ENCODE measurements at places on chromosomes 2 and 18.

DNA sequence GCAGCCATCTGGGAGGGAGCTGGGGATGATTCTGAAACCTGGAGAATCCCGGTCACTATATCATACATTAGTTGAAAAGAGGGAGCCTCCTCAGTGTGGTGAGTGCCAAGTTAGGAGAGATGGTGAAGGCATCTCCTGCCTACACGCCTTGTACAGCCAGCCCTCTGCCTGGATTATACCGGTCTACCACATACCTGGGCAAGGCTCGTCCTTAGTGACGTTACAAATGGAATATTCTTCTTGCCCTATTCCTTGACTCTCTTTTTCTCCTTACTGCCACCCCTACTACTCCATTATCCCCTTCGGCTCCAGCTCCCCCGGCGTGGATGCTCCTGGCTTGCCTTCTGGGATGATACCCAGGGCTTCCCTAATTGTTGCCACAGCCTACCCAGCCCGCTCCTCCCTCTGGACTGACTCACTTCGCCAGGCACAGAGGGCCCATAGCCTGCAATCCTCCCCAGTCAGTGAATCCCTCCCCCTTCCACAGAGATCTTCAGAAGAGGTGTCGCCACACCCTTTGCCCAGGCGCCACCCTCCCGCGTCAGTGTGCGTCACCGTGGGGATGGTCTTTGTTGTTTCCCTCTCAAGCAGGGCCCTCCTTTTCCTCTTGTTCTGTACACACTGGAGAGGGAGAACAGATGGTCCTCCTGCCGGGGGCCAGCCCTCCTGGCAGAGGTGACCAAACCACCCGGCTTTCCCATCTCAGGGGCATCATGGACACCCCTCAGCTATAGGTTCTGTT is 115.2 kb upstream of the EPAS1 start:
- no peak for DNase-seq

GRCh38 chr2:46187112-46187618 is 110.0 kb upstream of the EPAS1 start:
- no peak for DNase-seq

DNA sequence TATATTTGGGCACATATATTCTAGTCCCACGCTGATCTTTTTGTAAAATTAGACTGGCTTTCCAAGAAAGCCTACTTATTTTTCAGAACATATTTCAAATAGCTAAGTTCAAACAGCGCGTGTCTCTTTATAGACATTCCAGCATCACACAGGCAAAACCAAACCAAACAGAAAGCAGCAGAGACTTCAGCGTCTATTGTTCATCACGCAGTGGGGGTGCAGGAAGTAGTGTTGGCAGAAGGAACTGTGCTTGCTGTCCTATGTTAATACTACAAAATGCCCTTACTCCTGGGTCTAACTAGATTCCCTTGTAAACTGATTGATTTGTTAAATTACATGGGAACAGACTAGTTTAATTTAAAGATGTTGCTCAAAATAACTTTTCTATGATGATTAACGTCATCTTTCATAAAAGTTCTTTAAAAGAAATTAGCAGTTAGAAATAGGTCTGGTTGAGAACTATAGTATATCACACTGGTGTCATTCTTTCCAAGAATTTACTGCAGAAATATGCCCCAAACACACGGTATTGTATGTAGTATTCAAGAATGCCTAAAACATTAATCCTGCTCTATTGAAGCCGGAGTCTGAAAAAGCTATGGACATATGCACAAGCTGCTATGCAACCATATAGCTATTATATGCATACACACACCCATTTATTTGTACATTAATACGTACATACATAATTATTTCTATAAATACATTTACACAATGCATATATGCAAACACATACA is 436.3 kb downstream of the CBLN2 start:
- peak; percentile 58 for DNase-seq

DNA sequence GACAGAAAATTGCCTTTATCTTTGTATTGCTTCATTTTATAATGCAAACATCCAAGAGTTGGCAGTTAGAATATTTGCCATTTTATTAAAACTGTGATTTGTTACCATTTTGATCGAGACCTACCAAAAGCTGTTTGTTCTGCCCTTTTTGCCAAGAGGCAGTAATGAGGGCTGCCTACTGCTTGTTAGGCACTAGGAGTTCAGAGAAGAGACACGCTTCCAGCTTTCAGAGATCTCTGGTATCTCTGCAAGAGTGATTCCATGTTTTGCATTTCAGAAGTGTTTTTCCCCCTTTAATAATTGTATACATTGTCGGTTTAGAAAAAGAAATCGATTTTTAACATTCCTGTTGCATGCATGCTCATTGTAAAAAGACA is 628 bp downstream of the MRPL30 start:
- no peak for DNase-seq

- peak; percentile 65 for DNase-seq
These were observed 3.0 kb downstream of the CNNM4 start for GRCh38 chr2:96763511-96764252.

- no peak for DNase-seq
These were observed 912 bp upstream of the FBXO11 start for GRCh38 chr2:47907039-47907781.

DNA sequence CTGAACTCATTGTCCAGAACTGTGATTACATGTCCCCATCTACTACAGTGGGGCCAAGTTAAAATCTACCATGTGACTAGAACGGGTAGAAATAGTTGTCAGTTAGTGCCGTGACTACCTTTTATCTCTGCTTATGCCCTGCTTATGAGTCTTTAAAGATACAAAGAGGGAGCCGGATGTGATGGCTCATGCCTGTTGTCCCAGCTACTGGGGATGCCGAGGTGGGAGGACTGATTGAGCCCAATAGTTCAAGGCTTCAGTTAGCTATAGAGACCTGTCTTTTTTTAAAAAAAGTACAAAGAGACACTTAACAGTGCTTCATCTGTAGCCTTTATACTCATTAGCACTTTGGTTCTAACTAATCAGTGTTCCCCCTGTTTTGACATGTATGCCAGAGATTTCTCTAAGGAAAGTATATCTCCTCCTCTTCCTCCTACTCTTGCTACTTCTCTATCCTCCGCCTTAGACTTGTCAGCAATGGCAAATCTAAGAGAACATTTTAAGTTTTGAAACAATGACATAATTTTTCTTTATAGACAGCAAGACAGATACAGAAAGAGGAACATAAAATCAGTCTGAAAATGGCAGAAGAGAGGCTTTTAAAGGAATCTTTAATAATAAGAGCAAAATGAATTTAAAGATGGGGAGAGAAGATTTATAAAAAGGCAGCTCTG is 45.0 kb downstream of the NBEAL1 start:
- DNase-seq: no peak

- DNase-seq: peak; percentile 63
These were observed 74.9 kb upstream of the KLHL14 start for GRCh38 chr18:32847691-32848090.

DNA sequence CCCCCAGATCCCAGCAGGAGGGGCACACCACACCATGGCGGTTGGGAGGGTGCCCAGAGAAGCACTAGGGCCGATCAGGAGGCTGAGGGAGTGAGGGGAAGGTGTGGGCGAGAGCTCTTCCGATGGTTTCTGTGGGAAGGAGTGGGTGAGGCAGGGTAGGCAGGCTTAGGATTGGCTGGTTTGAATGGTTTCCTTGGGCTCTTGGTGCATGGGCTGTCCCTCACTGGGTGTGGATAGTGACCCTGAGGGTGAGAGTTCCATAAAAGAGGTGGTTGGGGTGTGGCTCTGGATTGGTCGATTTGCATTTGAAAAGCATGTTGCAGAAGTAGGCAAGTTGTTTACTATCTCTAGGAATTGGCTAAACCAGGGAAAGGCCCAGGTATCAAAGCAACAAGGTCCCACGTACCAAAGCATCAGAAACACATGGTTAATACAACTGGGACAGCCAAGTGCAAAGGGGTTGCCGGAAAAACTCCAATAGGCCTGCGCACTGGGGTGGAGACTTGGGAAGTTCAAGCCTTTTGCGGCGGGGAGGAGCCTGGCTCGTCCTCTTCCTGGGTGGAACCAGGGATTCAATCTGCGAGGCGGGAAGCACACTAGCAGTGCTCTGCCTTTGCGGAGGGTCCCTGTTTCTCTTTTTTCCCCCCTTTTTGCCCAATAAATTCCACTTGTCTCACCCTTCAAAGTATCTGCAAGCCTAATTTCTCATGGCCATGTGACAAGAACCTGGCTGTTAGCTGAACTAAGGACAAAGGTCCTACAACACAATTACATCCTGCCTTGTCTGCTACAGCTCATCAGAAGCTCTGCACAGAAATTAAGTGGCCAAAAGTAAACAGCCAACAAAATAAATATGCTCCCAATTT is 43.2 kb downstream of the IL1R2 start:
- no peak for DNase-seq

GRCh38 chr2:215505044-215505786 is 69.3 kb upstream of the FN1 start:
- no peak for DNase-seq

- DNase-seq: no peak
These were observed 641 bp upstream of the ITGA6 start for GRCh38 chr2:172426635-172427255.

- DNase-seq: no peak
These were observed 185.0 kb upstream of the SMIM21 start for GRCh38 chr18:75612456-75612855.

DNA sequence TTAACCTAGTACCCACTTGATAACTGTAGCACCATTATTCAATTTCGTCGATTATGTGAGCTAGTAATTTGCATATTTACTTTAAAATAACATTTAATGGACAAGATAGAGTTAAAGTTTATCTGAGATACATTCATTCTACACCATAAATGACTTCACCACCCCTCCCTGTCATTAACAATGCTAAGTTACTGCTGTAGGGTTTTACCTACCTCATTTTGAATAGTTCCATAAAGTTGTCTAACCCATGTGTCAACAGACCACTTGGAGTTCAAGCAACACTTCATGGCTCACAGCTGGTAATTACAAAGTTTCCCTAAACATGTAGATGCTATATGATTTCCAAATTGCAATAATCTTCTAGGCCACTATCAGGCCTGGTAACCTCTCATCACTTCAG is 127.4 kb upstream of the CYP26B1 start:
- no peak for DNase-seq

GRCh38 chr18:79467126-79467525 is 71.4 kb downstream of the NFATC1 start:
- DNase-seq: no peak

GRCh38 chr2:239226677-239227581 is 173.9 kb downstream of the HDAC4 start:
- no peak for DNase-seq

- no peak for DNase-seq
These were observed 19.8 kb downstream of the STAT1 start for GRCh38 chr2:190994148-190994547.

GRCh38 chr2:159982270-159982669 is 80.1 kb downstream of the PLA2R1 start:
- no peak for DNase-seq

GRCh38 chr2:238389988-238390589 is 36.6 kb upstream of the ASB1 start:
- DNase-seq: no peak

- no peak for DNase-seq
These were observed 23.4 kb downstream of the NRP2 start for GRCh38 chr2:205705511-205706349.

GRCh38 chr2:48723129-48723528 is 32.4 kb downstream of the LHCGR start:
- no peak for DNase-seq

DNA sequence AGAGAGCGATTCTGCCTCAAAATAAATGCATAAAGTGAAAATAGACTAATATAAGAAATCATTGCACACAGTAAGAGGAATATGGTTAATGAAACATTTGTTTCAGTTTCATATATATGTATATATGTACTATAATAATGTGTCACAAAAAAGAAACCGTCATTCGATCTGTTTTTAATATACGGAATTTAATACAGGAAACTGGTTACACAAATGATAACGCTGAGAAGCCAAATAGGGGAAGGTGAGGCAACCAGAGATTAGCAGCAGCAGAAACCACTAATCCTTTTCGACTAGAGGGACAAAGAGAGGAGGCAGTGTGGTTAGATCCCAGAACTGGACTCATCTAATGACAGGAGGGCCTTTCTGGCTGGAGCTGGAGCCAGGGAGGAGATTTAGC is 64.2 kb upstream of the GREB1L start:
- no peak for DNase-seq

DNA sequence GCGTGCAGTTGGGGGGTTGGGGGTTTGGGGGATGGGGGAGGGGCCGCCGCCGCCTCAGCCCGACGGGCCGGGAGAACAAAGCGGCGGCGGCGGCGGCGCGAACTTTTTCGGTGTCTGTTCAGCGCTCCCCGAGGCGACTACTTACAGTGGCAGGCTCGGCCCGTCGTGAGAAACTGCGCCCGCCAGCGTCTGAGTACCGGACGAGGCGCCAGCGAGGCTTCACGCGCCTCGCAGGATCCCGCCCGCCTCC is 172 bp downstream of the PRKD3 start:
- DNase-seq: no peak

DNA sequence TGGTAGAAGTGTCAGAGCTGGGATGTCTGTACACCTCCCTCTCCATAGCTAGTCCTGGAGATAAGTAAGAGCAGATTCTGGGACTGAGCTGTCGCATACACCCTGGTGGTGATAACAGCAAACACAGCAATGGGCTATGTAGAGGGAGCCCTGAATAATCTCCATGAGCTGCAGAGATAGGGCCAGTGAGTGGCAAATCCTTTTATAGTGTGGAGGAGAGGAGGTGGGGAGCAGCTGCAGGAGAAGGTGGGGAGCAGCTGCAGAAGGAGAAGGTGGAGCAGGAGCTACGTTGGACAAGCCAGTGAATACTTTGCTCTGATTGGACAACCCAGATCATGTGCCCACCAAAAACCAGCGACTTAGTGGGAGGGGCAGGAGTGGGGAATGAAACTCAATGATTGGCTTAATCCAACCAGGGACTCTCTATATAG is 85.5 kb downstream of the TMEM247 start:
- no peak for DNase-seq

- DNase-seq: peak; percentile 49
These were observed 55.5 kb downstream of the PIGN start for GRCh38 chr18:62131301-62131909.

GRCh38 chr2:36355890-36356297 is 316 bp downstream of the CRIM1 start:
- DNase-seq: no peak
